ENCODE measurements at places on chromosomes 1 and 21.
A peak's percentile ranks its signal among the peaks of the same experiment; 100 is the strongest.

DNA sequence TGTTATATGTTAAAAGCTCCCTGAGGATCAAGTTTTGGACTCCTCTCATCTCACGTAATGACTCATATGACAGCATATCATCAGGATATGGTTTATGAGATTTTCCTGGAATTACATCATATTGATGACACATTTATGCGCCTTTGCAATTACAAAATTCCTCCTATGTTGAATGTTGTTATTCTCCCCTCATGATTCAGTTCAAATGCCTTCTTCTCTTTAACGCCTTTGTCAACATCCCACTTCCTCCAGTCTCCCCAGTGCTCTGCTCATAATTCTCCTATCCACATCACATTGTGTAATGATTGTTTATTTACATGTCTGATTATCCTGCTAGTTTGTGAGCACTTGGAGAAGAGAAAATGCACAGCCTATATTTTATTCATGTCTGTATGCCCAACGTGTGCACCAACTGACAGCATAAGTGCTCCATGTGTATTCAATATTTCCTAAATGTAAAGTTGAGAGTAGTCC lies 80.9 kb upstream of the BACH1 start:
- peak; percentile 16 for DNase-seq

DNA sequence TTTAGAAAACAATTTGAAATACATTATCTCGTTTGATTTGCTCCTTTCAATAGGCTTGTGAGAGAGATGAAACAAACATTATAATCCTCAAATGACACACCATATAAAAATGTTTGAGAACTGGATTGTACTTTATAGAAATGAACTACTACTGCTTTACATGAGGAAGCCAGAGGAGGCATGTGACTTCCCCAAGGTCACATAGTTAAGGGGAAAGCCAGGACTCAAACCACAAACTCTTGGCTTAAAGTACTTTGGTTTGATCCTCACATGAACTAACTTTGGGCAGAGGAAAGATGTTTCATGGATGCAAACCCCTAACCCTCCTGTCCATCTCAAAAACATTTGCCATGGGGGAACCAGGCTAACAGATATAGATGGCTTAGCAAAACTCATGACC lies 4.7 kb downstream of the ARHGEF11 start:
- no peak for DNase-seq

DNA sequence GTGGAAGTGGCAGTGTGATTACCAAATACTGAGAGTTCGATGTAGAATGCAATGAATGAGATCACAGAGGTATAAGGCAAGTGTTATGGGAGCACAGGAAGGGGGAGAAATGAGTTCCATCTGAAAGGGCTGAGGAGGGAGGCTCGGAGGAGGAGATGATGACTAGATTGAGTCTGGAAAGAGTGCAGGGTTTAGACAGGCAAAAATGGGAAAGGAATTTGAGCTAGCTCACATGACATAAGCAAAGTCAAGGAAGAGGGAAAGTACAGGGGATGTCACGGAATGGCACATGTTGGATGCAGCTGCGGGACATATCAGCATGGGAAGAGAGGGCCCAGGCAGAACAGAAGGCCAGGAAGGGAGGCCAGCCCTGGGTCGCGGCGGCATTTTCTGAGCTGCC lies 132.7 kb downstream of the RUNX1 start:
- no peak for DNase-seq

- no peak for DNase-seq
Observed at GRCh38 chr1:64197076-64197475, 6.3 kb upstream of the UBE2U start.

DNA sequence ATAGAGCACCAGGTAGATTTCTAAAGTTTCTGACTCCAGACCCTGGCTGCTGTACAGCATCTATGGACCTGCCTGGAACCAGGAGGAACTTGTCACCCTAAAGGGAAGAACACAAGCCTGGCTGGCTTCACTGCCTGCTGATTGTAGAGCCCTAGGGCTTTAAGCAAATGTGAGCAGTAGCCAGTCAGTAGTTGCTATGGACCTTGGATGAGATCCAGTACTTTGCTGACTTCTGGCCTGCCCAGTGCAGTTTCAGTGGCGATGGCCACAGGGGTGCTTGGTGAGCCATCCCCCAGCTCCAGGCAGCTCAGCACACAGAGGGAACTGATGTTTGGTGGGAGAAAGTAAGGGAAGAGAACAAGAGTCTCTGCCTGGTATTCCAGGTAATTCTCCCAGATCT lies 68.4 kb downstream of the ATP6V1G3 start:
- no peak for DNase-seq

DNA sequence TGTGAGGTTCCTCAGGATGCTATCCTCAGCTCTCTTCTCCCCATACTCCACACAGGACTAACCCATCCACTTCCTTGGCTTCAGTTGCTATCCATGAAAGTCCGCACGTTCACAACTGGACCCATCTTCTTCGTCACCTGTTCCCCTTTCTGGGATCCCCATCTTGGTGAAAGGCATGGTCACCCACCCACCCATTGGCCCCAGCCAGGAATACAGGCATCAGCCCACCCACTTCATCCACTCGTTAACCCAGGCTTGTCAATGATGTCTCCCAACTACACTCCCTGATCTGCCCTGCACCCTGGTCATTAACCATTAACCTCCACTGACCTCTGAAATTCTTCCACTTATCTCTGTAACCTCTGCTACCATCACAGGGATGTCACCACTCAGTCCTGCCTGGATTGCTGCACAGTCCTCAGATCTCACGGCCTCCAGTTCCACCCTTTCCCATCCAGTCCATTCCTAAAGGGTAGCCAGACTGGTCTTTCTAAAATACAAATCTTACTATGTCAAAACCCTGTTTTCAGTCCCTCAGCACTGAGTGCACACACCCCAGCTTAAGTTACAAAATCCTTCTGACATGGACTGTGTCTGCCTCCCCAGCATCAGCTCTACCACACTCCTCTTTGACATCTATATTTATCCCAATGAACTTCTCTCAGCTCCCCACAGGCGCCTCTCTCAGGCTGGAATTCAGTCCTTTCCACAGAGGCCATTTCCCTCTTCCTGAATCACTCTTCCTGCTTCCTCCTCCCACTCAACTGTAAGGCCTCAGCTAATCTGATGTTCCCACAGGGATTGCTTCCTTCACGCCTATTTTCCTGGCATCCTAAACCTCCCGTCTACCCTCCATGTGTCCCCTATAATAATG lies 10.4 kb downstream of the PGLYRP4 start:
- DNase-seq = no peak

- DNase-seq = no peak
Observed at GRCh38 chr1:165641231-165641987, 10.4 kb downstream of the MGST3 start.

DNA sequence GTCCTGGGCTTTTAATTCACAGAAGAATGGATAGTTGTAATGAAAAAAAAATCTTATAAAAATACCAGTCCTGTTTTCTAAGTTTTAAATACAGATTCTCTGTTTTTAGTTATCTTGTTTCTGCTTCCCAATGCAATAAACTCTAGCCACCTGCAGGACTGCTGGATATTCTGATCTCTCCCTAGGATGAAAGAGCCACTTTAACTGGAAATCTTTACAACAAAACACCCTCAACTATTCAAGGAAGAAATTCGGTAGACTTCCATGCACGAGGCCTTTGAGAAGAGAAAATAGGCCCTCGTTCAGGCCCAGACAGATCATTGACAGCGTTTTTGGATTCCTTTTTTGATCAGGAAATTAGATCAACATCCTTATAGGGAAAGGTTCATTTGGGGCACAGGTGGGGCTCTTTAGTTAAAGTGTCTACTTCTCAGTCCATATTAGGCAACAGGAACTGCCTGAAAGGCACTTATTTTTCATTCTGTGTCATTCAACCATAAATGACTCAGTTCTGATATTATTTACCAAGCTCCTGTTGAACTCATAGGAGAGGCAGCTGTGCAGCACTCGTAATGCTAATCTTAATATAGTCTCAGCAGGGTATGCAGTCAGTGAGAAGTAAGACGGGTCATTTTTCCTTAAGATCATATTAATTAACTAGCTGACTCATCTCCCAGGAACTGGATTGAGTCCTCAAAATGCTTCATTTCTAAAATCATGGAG lies 71.1 kb upstream of the ERRFI1 start:
- no peak for DNase-seq

DNA sequence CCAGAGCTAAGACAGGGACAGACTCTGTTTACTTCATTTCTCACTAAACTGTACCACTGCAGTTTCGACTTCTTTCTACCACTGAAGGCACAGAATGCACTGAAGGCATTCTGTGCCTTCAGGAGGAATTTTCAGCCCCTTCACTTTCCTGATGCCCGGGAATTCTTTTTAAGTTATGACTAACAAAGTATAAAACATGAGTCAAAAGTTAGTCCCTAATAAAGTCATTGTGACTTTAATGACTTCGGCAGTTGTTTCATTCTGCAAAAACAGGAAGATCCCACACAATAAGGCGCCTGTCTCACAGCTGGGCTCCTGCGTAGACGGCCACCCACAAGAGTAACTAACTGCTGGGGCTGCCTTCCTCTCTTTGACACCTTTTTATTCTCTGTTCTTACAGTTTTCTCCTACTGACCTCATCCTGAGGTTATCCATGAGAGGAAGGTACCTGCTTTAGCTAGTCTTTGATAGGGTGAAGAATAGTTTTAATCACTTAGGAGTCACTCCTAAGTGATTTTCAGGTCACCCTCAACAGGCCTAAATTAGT lies 183.9 kb upstream of the SGIP1 start:
- no peak for DNase-seq

GRCh38 chr21:33991133-33991532 lies 75.5 kb upstream of the ATP5PO start:
- no peak for DNase-seq

- DNase-seq = no peak
Observed at GRCh38 chr1:226691247-226691646, 47.8 kb downstream of the ITPKB start.

Data from COR-L47 (cell line).